Sigmoid colon (tissue), 7 donors: ENCODE measurements at places on chromosomes 1 and 21. TPM values are rescaled to one million over a fixed set of nuclear protein-coding genes. Genes with fewer than 3 reads are reported as not detected.

The SLC19A1 gene
- total RNA-seq = 6.4 TPM

GRCh38 chr21:26212220-26212619 lies 41.6 kb upstream of the APP start:
- no peaks in the 10 kb centered on the region for H3K36me3 ChIP-seq
- H3K27ac ChIP-seq = no peak overlapping the region
- no peak overlapping the region for H3K4me3 ChIP-seq
- no peaks in the 10 kb centered on the region for H3K27me3 ChIP-seq

The SPRR2E gene
- not detected for total RNA-seq

GRCh38 chr21:15229390-15229789 lies 164.6 kb upstream of the NRIP1 start:
- no peak for DNase-seq
- H3K36me3 ChIP-seq = no peaks in the 10 kb centered on the region
- H3K4me1 ChIP-seq = no peaks in the 10 kb centered on the region
- no peak overlapping the region for H3K4me3 ChIP-seq
- H3K27me3 ChIP-seq = no peaks in the 10 kb centered on the region

DNA sequence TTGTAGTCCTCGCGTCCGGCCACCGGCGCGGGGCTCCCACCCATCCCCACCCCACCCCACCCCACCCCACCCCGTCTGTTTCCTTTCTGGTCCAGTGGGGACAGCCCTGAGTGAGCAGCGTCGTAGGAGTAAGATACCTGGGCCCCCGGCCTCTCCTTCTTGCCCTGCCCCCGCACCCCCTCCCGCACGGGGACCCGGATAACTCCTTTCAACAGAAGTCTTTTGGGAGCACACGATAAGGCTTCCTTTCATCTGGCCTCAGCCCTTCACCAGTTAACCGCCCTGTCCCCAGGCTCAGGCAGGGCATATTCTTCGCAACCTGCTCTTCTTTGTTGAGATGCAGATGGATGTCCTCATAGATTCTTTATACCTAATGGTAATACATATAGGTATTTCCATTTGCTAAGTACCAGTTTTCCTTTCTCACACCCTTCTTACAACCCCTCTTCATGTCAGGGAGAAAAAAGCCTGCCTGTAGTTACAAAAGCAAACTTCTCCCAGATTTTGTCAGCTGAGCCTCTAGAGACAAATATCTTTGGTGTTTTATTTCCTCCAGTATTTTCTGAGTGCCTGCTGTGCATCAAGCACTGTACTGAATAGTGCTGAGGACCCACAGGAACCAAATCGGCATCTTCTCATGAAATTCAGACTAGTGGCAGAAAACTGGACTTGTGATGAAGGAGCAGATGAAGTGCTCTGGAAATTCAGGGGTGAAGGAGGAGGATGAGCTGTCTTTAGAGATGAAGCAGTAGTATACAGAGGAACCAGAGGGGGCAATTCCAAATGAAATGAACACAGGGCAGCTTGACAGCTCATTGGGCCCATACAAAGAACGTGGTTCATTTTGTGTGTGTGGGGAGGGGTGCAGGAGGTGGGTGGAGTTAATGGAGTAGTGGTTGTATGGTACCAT lies 33.6 kb downstream of the SLC2A1 start:
- H3K27me3 ChIP-seq = no peaks in the 10 kb centered on the region
- H3K4me3 ChIP-seq = peak overlapping the region; percentile 58
- H3K4me1 ChIP-seq = peaks cover 6% of the 10 kb centered on the region
- H3K36me3 ChIP-seq = peaks cover 42% of the 10 kb centered on the region

The CHIT1 gene
- total RNA-seq = not detected

The PDE4DIP gene
- total RNA-seq = 40.7 TPM

GRCh38 chr1:181646710-181647109 lies 163.4 kb downstream of the CACNA1E start:
- H3K36me3 ChIP-seq = no peaks in the 10 kb centered on the region
- H3K4me1 ChIP-seq = no peaks in the 10 kb centered on the region
- no peak overlapping the region for H3K4me3 ChIP-seq
- no peak for DNase-seq

The ZBTB18 gene
- 15.6 TPM for total RNA-seq

GRCh38 chr1:161681879-161682278 lies 18.9 kb downstream of the FCGR2B start:
- no peaks in the 10 kb centered on the region for H3K27me3 ChIP-seq
- no peak for DNase-seq
- H3K36me3 ChIP-seq = no peaks in the 10 kb centered on the region
- H3K4me3 ChIP-seq = no peak overlapping the region
